SJCRH30 (cell line): ENCODE measurements at places on chromosomes 11 and 22. TPM values are rescaled to one million over a fixed set of nuclear protein-coding genes. Genes with fewer than 3 reads are reported as not detected.

GRCh38 chr11:126733685-126734084 lies 266.9 kb downstream of the KIRREL3 start:
- no peaks in the 10 kb centered on the region for H3K36me3 ChIP-seq
- no peaks in the 10 kb centered on the region for H3K4me1 ChIP-seq
- H3K4me3 ChIP-seq, result no peak overlapping the region
- DNase-seq, result no peak

PDE3B gene
- total RNA-seq, result 23.5 and 26.0 TPM in 2 replicates

- no peak overlapping the region for H3K4me3 ChIP-seq
- no peaks in the 10 kb centered on the region for H3K27me3 ChIP-seq
- no peak for DNase-seq
- no peak overlapping the region for H3K27ac ChIP-seq
These were observed 836.0 kb downstream of the FAM181B start for GRCh38 chr11:81897639-81898038.

DNA sequence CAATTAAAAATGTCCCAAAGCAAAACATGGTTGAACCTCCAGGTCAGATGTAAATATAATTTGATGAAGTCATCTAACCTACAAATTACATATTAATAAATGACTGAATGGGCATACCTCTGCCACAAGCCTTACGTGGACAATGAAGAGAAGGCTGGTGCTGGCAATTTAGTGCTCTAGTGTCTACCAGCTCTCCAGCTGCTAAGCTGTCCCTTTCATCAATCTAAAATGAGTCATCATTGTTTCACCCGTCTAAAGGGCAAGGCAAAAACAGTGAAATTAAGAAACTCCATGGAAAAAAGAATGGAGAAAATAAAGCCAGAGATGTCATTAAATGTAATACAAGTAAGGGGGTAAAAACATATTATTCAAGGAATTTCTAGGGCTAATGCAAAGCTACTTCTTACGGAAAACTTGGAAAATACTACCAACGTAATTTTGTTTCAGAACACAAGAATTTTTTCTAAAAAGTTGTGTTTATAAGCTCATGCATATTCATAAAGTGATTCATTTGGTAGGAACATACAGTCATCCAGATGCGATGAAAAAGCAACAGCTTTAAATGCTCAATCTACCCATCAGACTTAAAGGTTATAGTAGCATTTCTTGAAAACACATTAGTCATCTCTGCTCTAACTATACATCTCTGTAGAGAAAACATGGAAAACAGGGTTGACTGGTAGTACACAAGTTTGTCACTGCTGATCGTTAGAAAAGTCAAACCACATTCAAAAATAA lies 71.5 kb downstream of the SIK3 start:
- no peaks in the 10 kb centered on the region for H3K36me3 ChIP-seq
- no peaks in the 10 kb centered on the region; the same call in 1 of the 2 replicates for H3K4me1 ChIP-seq
- H3K27me3 ChIP-seq, result no peaks in the 10 kb centered on the region
- H3K4me3 ChIP-seq, result no peak overlapping the region

DNA sequence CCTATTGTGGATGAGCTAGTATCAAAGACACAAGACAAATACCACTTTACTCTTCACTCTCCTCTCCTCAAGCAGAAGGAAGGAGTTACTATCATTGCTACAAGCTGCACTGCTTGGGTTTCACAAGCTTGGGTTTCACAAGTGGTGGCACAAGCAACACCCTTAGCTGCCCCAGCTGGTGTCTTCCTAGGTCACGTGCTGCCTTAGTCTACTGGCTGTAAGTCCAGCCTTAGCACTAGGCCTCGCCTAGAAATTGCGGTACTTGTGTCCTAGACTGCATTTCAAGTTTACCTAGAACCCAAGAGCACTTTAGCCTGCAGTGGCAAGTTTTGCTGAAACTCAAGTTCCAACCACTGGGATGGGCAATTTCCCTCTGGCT lies 86.6 kb downstream of the EHF start:
- no peak overlapping the region for H3K27ac ChIP-seq
- no peaks in the 10 kb centered on the region for H3K36me3 ChIP-seq
- no peak overlapping the region for H3K4me3 ChIP-seq
- no peaks in the 10 kb centered on the region for H3K4me1 ChIP-seq

TMPRSS5 gene
- total RNA-seq, result 0.42 and 0.56 TPM in 2 replicates

FOLR1 gene
- 0.56 and 0.77 TPM in 2 replicates for total RNA-seq

DNA sequence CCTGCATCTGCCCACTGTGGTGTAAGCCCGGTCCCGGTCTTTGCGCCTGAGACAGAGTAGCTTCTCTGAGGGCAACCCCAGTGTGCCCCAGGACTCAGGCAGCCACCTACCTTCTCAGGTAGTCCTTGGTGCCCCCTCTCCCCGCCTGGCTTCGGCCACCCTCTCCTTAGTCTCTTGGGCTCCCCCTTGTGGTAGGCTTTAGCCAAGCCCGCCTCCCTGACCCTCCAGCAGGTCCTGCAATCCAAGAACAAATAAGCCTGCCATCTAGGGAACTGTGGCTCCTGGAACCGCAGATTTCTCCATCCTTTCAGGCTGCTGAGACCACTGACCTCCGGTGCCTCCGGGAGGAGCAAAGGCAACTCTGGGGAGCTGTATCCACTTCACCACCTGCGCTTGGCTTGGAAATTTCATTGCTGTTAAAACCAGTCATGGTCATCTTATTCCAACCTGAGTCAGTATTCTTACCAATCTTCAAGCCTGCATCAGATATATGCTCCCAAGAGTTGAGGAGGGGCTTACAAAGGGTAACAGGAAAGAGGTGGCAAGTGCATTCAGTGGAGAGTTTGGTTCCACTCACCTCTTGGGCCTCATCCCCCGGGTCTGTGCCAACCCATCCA lies 52.8 kb upstream of the TENM4 start:
- H3K27ac ChIP-seq, result no peak overlapping the region
- peak; percentile 66 for DNase-seq
- no peaks in the 10 kb centered on the region for H3K4me1 ChIP-seq
- no peaks in the 10 kb centered on the region for H3K36me3 ChIP-seq
- no peak overlapping the region for H3K4me3 ChIP-seq

- H3K36me3 ChIP-seq, result no peaks in the 10 kb centered on the region
- no peaks in the 10 kb centered on the region for H3K4me1 ChIP-seq
- H3K4me3 ChIP-seq, result no peak overlapping the region
- H3K27ac ChIP-seq, result no peak overlapping the region
- H3K27me3 ChIP-seq, result no peaks in the 10 kb centered on the region
- DNase-seq, result no peak
These were observed 58.5 kb downstream of the STIM1 start for GRCh38 chr11:3913921-3914320.

SOX6 gene
- 4.9 and 7.9 TPM in 2 replicates for total RNA-seq

ART5 gene
- total RNA-seq, result 0.10 TPM in 1 of 2 replicates, not detected in the other

TMEM191C gene
- 0.18 and 0.67 TPM in 2 replicates for total RNA-seq

DNA sequence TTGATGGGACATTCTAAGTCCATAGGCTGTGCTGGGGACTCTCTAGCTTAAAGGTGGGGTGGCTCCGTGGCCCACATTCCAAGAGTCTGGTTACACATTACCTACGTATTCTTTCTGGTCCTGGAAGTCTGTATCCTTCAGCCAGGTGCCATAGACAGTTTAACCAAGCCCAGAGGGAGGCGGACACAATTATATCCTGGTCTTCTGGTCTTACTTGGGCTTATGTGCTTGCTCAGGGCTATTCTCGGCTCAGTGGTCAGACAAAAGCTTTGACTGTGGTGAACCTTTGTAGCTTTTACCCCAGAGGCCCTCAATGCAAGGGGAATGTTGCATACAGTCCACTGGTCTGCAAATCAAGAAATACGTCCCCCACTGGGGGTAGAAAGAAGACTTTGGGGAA lies 3.4 kb upstream of the INCENP start:
- DNase-seq, result no peak
- no peaks in the 10 kb centered on the region; the same call in 1 of the 2 replicates for H3K4me1 ChIP-seq
- no peak overlapping the region for H3K4me3 ChIP-seq
- H3K27ac ChIP-seq, result no peak overlapping the region

GRCh38 chr11:95567685-95568084 lies 221.9 kb downstream of the FAM76B start:
- H3K27ac ChIP-seq, result no peak overlapping the region
- H3K36me3 ChIP-seq, result no peaks in the 10 kb centered on the region
- H3K4me1 ChIP-seq, result no peaks in the 10 kb centered on the region
- no peak overlapping the region for H3K4me3 ChIP-seq
- no peak for DNase-seq

DNA sequence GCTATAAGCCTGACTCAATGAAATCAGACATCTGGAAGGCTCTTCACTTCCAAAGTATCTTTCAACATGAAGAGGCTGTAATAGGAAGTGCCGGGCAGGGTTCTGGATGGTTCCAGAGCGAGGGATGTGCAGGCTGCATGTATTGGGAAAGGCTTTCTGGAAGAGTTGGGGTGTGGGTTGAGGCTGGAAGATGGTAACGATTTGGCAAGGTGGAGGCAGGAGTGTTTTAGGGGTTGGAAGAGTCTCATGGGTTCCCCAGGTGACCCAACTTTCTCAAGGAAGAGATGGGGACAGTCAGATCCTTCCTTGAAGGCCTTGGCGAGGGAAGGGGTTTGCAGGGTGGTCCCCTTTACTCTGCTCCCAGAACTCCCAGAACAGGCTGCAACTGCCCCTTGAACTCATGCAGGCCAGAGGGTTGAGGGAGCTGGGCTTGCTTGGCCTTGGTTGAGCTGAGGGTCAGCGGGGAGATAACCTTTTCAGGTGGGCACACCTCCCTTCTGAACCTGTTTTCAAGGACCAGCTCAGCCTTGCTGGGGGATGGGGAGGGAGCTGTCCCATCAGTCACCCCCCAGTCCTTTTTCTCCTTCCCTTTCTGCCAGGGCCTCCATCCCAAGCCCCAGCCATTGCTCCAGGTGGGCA lies 9.4 kb upstream of the POU2F3 start:
- H3K27me3 ChIP-seq, result no peaks in the 10 kb centered on the region
- H3K4me3 ChIP-seq, result no peak overlapping the region
- no peak overlapping the region for H3K27ac ChIP-seq
- no peak for DNase-seq

DNA sequence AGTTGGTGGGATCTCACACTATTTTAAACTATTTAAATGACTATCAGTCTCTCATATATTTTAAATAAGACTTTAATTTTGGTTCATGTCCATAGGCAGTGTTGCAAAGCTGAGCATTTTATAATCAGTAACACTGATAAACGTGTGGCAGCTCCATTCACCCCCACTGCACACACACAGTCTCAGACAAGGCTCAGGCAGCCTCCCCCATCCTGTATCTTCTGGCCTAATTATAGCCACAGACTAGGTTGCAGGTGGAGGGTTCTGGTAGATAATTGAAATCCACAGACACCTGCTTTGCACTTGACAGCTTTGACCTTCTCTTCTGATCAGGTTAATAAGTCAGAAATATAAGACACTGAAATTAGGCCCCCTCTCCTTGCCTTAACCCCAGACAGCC lies 118.5 kb upstream of the LDLRAD3 start:
- no peak overlapping the region for H3K27ac ChIP-seq
- no peaks in the 10 kb centered on the region for H3K36me3 ChIP-seq
- peaks cover 12% of the 10 kb centered on the region for H3K4me1 ChIP-seq
- no peaks in the 10 kb centered on the region for H3K27me3 ChIP-seq

EHF gene
- not detected in 2 replicates for total RNA-seq

P2RX3 gene
- not detected in 2 replicates for total RNA-seq

- no peak overlapping the region for H3K27ac ChIP-seq
- H3K4me3 ChIP-seq, result no peak overlapping the region
- H3K36me3 ChIP-seq, result no peaks in the 10 kb centered on the region
- H3K4me1 ChIP-seq, result no peaks in the 10 kb centered on the region
These were observed 34.6 kb downstream of the PTPRJ start for GRCh38 chr11:48014917-48015316.

DNA sequence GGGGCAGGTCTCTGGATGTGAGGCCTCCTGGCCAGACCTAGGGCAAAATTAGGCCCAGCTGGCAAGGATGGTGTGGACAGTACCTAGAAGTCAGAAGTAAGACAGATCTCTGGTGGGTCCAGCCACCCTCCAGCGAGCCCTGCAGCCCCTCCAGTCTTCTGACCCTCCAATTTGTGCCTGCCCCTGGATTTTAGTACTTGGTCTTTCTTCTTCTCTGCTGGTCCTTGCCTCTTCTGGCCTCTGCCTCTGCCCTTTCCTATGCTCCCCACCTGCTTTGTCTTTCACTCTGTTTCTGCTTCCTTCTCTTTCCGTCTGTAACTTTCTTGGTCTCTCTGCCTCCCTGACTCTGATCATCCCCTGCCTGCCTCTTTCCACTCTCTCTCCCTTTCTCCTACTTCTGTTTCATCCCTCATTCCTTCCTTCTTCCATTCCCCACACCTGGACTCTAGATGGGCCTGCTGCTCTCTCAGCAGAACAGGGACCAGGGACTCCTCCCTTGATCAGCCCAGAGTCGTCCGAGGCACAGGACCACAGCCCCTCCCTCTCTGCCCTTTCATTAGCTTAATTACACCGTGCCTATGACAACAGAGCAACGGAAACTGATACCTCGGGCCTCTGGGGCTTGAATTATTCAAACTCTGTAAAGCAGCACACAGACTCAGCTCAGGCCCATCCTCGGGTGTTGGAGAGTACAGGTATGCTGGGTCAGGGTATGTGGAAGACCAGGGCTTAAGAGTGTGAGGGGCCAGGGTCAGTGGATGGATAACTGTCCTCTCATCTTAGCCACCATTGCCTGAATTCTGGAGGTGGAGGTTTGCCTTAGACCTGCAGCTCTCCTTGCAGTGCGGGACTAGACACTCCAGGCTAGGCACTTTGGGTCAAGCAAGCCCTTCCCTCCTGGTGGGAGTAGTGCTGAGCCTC lies at the start of gene CHRNA10:
Gene CHRNA10, minus strand, starts transcription at position 51 of the 921 bp plus-strand sequence. CDS start 72 bp downstream, outside the sequence.
- no peaks in the 10 kb centered on the region for H3K27me3 ChIP-seq
- H3K4me1 ChIP-seq, result no peaks in the 10 kb centered on the region
- no peak for DNase-seq
- no peak within 1 kb of the TSS for H3K27ac ChIP-seq
- no peak within 1 kb of the TSS for H3K4me3 ChIP-seq

KCNJ11 gene
- 4.8 and 5.9 TPM in 2 replicates for total RNA-seq

SAA4 gene
- not detected in 2 replicates for total RNA-seq

ZNRD2 gene
- total RNA-seq, result 30.6 and 32.6 TPM in 2 replicates

DNA sequence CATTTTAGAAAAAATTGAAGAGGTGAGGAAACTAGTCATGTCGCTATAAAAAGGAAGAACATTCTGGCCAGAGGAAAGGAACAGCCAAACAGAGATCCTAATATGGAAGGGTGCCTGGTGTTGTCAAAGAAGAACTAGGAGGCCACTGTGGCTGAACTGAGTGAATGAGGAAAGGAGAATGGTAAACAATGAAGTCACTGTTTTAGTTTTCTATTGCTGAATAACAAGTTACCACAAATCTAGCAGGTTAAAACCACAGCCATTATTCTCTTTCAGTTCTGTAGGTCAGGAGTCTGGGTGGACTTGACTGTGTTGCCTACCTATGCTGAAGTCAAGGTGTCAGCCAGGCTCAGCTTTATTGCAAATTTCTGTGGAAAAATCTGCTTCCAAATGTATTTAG lies 549.3 kb upstream of the CCDC90B start:
- H3K27me3 ChIP-seq, result no peaks in the 10 kb centered on the region
- H3K27ac ChIP-seq, result no peak overlapping the region
- no peak overlapping the region for H3K4me3 ChIP-seq
- no peaks in the 10 kb centered on the region for H3K4me1 ChIP-seq
- no peaks in the 10 kb centered on the region for H3K36me3 ChIP-seq
